ENCODE measurements at places on chromosomes 6 and 20.

DNA sequence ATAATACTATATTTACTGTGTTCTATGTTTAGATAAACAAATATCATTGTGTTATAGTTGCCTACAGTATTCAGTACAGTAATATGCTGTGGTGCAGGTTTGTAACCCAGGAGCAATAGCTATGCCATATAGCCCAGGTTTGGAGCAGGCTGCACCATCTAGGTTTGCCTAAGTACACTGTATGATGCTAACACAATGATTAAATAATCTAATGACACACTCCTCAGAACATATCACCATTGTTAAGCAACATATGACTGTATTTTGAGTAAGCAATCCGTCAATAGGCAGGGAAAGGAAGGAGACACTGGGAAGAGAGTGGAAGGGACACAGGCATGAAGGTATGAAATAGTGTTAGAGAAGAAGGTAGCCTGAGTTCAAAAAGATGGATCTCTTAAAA is 369.9 kb downstream of the PKHD1 start:
- no peak for DNase-seq

- DNase-seq = no peak
Observed at GRCh38 chr6:11012976-11013720, 31.0 kb downstream of the ELOVL2 start.

GRCh38 chr6:131858765-131859415 is 51.1 kb downstream of the ENPP1 start:
- peak; percentile 49 for DNase-seq

DNA sequence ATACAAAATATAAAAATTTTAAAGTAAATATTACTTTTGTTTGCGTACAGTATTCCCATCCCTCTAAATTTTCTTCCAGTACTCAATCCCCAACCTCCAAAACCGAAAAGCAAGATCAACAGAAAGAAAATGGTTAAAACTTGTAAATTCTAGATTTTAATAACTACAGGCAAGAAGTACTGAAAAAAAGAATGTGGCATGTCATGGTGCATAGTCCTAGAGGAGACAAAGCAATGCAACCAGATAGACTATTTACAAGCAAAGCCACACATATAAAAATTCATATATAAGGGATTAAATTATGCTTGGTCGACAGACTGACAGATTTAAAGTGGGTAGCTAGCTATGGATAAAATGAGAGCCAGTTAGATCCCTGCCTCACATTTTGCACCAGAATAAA is 56.5 kb upstream of the HFE start:
- no peak for DNase-seq

GRCh38 chr6:151436802-151437201 is 15.1 kb downstream of the RMND1 start:
- DNase-seq = no peak

GRCh38 chr6:13539572-13539971 is 34.8 kb upstream of the SIRT5 start:
- no peak for DNase-seq
